ENCODE measurements at places on chromosomes 12 and 14. TPM values are rescaled to one million over a fixed set of nuclear protein-coding genes. Genes with fewer than 3 reads are reported as not detected.
A peak's percentile ranks its signal among the peaks of the same experiment; 100 is the strongest.

DNA sequence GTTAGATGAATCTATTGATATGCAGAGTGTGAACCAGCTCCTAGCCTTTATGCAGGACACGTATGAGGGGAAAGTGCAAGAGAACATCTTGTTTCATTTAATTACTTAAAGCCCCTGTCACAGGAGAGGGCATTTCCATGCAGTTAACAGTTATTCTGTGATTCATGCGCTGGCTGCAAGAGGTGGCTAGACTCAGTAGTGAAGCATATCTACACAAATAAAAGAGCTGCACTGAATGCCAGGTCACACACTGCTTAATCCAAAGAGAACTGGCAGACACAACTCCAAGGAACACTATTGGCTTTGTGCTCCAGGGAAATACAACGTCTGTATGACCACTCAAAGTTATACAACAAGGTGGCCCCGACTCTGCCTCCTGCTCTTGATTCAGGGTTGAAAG lies 394.1 kb downstream of the C12orf75 start:
- DNase-seq: peak; percentile 4

GRCh38 chr12:2177003-2177402 lies 124.2 kb downstream of the CACNA1C start:
- DNase-seq: no peak

DNA sequence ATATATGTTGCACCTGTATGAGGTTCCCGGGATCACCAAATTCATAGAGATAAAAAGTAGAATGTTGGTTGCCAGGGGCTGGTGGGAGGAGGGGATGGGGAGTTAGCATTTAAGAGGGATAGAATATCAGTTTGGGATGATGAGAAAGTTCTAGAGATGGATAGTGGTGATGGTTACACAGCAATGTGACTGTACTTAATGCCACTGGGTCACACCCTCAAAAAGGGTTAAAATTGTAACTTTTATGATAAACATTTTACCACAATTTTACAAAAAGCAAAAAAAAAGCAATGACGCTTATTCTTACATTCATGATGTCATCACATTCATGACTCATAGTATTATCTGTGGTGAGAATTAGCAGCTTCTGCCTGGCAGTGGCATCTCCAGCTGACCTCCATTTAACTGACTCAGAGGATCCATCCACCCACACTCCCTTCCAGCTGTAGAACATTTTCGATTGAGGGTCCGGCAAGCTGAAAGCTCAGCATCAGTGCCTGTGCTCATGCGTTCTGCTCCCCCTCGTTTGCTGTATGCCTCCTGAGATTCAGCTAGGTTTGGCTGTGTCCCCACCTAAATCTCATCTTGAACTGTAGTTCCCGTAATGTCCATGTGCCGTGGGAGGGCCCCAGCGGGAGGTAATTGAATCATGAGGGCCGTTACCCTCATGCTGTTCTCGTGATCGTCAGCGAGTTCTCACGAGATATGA lies 64.8 kb upstream of the TMEM260 start:
- no peak for DNase-seq

GRCh38 chr12:64745980-64746379 lies 13.2 kb downstream of the GNS start:
- no peak for DNase-seq

DNA sequence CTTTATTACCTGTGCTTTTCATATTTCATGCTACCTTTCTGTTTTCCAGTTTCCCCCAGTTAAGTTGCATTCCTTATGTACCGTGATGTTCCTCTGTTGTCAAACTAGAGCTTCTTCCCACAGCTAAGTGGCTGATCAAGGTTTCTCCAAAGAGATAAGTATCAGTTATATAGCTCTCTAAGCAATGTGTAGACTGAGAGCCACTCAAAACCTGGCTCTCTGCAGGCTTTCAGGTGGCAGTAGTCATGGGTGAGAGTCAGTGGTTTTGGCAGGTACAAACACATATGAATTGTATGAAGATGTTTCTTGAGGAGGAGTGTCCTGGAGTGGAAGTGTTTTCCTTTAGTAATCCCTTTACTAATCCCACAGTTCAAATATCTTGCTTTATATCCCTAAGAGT lies 28.4 kb downstream of the TXNRD1 start:
- no peak for DNase-seq

DNA sequence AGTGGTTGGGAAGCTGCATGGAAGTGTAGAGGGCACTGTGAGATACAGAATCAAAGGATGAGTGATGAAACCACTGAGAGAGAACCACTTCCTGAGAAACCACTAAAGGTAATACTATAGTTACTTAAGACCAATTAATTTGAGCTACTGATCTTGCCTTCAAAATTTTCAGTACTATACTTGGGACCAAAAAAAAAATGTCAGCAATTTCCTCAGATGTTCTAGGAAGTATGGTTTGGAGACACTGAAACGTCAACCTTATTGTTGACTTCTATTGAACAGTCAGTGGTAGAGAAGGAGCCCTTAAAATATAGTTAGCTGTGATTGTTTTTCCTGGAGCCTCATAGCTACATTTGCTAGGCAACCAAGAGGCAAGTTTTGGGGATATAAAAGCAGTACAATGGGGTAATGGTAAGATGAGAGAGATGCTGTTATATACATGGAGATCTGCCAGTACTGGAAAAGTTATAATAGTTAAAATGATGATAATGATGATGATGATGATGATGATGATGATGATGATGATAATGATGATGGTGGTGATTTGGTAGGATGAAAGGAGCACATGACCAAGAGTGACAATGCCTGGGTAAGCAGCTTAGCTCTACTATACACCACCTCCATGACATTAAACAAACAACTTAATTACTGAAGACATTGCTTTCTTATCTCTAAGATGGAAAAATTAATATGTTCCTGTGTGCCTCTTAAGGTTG lies 300.9 kb upstream of the G2E3 start:
- no peak for DNase-seq

- peak; percentile 11 for DNase-seq
Observed at GRCh38 chr12:42957136-42957535, 367.6 kb upstream of the PRICKLE1 start.

DNA sequence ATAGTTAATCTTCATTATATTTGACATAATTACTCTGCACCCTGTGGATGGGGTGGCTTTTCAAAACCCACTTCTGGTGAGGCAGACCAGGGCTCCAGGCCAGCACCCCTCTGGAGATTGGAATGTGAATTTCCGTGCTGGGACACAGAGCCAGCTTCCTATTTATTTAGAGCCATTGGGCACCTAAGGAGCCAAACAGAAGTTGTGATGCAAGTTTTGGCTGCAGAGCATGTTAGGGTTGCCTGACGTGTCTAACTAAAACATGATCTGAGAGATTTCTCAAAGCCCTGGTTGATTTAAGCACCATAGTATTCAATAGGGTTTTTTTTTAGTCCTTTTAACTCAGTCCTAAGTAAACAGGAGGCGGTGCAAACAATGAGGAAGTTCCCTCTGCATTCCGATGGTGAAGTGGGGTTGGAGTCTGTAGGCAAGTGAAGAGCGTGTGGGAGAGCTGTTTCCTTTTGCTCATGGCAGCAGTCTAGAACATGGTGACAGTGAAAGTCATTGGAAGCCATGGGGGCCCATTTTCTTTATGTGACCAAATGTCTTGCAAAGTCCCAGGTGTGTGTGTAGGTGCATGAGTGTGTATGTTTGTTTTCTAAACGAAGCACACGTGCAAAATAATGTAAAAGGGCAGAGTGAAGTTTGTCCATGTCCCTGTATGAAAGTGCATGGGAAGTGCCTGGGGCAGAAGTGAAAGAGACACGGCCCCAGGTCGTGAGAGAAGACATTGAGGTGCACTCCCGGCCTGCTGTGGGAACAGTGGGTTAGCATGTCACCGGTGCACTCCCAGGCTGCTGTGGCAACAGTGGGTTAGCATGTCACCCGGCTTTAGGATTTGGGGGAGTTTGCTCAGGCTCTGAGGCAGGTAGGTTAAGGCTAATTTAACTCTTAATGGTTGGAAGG lies 117.7 kb downstream of the PRKCH start:
- DNase-seq: no peak

DNA sequence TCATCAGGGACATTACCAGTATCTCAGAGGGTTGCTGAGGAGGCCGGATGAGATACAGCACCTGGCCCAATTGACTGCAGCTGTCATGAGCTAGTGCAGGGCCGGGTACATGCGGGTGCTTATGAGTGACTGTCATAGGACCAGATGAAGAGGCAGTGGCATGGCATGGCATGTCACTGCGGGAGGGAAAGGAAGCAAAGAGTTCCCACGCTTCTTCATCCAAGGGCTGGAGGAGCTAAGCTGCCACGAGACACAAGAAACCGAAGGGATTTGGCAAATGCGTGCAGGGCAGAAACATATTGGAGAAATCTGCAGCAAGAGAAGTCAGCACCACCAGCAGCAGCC lies 10.7 kb upstream of the GPX2 start:
- DNase-seq: no peak

DNA sequence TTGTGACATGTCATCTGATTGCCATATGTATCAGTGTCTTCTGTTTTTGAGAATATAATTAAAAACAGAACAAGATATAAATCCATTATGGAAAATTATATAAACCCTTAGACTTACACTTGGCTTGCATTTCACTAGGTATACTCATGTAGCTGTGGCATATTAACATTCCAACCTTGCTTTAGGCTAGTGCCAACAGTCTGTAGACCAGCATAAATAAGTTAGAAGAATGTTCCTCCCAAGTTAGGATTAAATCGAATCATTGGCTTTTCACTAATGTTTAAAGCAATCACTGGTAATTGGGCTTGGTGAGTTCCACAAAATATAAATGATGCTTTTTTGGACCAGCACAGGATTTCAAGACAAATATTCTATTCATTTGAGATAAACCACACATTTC lies 103.0 kb downstream of the LIN7A start:
- DNase-seq: no peak

DNA sequence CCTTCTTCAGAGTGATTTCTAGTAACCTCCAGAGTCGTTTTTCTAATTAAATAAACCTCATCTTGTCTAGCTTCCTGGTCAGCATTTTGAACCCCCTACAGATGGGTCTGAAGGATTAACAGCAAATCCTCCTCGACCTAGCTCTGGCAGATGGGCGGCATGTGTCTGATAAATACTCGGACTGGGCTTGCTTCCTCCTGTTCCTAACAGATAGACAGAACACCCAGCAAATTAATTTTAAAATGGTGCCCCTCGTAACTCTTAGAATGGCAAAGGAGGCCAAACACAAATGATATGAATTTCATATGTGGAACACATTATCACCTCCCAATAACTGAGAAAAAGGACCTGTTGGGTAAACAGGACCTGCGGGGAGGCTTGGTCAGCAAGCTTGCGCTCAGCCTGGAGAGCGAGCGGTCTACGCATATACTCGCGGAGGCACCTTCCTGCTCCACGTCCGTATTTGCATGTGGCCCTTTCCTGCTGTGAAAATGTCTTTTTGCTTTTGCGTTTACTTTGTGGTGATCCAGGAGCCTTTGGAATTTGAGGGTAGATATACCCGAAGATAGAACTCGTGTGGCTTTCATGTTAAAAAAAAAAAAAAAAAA lies 79.6 kb downstream of the OTX2 start:
- DNase-seq: no peak

DNA sequence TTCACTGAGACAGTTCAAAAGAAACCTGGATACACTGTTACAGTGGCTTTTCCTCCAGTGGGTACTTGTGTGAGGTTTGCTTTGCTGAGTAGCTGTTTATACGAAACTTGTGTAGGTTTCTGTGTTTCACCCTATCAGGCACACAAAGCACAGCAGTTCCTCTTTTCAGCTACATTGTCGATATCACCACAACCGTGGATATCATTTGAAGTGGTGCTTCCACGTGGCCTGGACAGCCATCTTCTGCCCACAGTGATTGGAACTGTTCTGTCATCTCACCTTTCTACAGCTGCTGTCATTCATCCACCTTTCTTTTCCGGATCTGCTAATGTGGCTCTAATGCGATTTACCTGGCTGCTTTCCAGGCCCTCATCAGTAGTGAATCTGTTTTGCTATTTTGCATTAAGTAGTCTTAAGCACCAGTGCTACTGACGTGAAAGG lies 368.8 kb downstream of the SYT1 start:
- DNase-seq: peak; percentile 1

DNA sequence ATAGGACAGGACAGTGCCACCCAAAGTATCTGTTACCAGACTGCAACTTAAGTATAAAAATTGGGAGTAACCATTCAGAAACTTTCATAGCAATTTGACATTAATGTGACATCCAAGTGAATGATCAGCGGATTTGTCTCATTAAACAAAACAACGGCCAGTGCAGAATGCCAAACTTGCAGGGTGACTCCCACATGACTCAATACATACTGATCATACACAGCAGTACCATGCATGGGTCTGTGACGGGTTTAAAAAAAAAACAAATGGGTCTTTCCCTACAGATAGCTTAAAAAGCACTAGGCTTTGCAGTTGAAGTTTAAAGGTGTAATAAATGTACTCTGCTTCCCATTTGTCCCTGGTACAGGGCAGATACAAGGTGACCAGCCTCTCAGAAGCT lies 116.6 kb downstream of the SLC35F4 start:
- DNase-seq: no peak

DNA sequence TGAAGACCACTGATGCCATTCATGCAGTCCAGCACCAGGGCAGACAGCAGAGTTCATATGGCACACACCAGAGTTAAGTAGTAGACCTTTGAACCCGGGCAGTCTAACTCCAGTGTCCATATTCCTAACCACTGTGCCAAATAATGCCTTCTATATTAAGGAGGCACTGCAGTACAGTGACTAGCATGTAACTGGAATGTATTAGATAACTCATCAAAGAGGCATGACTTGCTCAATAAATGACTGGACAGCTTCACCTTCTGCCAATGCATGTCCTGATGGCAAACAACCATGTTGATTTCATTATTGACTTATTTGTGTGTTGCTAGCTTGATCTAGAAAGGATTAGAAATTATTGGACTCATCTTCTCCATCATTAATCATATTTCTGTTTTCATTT lies 40.2 kb downstream of the DACT1 start:
- no peak for DNase-seq

DNA sequence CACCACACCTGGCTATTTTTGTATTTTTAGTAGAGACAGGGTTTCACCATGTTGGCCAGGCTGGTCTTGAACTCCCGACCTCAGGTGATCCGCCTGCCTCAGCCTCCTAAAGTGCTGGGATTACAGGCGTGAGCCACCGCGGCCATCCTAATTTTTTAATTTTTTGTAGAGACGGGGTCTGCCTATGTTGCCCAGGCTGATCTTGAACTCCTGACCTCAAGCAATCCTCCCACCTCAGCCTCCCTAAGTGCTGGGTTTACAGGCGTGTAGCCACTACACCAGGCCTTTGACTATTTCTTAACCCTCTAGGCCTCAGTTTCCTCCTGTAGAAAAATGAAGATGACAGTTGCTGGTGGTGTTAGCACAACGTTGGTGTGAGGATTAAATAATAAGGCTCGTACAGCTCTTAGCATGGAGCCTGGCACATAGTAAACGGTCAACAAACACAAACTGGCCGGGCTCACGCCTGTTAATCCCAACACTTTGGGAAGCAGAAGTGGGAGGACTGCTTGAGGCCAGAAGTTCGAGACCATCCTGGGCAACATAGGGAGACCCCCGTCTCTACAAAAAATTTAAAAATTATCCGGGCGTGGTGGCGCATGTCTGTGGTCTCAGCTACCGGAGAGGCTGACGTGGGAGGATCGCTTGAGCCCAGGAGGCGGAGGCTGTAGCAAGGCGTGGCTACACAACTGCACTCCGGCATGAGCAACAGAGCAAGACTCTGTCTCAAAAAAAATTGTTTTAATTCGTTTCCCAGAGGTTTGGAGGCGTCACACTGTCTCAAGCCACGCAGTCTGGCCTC lies 979 bp downstream of the DDX54 start:
- DNase-seq: no peak

PHC1 gene
- 28.7 TPM for total RNA-seq

AKAP6 gene
- total RNA-seq: 158 TPM

PIP4P1 gene
- total RNA-seq: 26.0 TPM

DAO gene
- total RNA-seq: not detected

A2ML1 gene
- 1.2 TPM for total RNA-seq

MYF5 gene
- total RNA-seq: not detected

DNAI7 gene
- 3.4 TPM for total RNA-seq

ACYP1 gene
- 16.2 TPM for total RNA-seq

Data from occipital lobe (tissue), 3 donors.